Stimulated activated CD4-positive, alpha-beta T cell treated with anti-CD3 and anti-CD28 coated beads, Interleukin-1b, Interleukin-23, amount 100 ng/mL, for 1 hour (primary cell): ENCODE measurements at places on chromosomes 16 and 17.

DNA sequence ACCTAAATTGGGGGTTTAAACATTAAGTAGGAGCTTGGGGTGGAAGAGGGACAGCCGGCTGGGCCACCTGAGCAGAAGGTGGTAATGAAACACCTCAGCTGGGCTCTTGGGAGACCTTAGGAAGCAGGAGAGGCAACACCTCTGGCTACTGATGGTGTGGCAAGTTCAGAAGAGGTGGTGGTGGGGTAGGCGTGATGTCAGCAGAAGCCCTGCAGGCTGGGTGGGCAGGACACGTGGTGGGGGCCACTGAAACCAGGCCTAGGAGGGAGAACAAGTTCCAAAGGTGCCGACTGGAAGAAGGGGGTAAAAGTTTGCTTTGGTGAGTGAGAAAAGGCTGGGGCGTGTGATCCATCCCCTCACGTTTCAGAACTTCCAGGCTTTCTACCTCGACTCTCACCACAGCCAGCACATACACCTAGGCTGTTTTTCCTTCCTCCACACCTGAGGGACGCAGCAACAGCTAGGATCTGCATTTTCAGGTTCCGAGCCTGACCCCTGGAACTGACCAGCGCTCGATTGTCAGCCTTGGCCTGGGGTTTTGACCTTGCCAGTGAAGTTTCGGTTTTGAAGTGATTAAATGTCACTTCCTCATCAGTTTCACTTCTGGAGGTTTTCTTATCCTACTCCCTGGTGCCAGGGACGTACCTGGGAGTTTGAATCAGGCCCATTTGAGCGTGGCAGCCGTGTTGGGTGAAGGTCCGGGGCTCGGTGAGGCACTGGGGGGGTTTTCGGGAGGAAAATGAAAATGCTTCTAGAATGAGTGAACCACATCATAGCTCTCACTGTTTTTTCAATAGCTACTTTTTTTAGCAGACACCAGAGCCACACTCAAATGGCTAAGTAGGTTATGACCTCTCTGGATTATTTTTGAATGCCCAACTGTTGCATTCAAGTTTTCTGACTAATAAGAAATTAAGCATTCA, 10.0 kb downstream of the SNN start:
- no peak for DNase-seq

- no peak for DNase-seq
Observed at GRCh38 chr16:24848065-24848464, 2.3 kb downstream of the SLC5A11 start.

DNA sequence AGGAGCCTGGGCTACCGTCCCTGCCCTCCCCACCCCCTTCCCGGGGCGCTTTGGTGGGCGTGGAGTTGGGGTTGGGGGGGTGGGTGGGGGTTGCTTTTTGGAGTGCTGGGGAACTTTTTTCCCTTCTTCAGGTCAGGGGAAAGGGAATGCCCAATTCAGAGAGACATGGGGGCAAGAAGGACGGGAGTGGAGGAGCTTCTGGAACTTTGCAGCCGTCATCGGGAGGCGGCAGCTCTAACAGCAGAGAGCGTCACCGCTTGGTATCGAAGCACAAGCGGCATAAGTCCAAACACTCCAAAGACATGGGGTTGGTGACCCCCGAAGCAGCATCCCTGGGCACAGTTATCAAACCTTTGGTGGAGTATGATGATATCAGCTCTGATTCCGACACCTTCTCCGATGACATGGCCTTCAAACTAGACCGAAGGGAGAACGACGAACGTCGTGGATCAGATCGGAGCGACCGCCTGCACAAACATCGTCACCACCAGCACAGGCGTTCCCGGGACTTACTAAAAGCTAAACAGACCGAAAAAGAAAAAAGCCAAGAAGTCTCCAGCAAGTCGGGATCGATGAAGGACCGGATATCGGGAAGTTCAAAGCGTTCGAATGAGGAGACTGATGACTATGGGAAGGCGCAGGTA, 762 bp downstream of the CDK12 start:
- DNase-seq, result no peak

DNA sequence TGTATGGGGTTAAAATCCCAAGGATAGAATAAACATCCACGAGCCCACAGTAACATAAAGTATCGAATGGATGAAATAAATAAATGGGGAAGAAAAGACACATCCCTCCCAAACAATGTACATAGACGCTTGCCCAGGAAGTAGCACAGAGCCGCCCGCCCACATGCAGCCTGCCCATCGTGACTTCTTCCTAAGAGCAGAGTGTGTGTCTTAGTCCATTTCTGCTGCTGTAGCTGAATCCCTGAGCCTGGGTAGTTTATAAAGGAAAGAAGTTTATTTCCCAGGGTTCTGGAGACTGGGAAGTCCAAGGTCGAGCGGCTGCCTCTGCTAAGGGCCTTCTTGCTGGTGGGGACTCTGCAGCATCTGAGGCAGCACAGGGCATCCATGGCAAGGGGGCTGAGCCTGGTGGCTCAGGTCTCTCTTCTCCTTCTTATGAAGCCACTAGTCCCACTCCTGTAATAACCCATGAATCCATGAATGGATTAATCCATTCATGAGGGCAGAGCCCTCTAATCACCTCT, 39.4 kb upstream of the ZNF469 start:
- no peak for DNase-seq

- no peak for DNase-seq
Observed at GRCh38 chr17:1776857-1777256, 15.0 kb downstream of the SERPINF1 start.

GRCh38 chr17:43020789-43021740, 1.1 kb downstream of the VAT1 start:
- DNase-seq, result no peak

DNA sequence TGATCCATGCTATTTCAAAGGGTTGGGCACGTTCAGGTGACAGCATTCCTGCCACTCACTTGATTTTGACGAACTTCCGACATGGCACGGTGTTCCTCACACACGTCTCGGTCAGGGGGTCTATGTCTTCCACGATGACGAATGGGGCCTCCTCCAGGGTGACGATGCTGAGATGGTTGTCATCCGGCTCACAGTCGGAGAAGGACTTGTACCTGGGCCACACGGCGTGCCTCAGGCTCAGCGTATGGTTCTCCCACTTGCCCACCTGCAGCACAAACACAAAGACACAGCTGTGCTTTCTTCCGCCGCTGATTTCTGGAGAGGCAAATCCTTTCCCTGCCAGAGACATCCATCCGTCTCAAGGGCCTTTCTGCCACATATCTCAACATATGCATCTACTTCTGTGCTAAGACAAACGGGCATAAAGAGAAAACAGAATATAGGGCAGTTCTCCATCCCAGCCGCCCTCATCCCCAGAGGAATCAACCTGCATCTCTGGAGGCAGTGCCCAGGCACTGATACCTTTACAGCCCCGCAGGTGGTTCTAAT, 332.5 kb downstream of the GRIN2A start:
- DNase-seq, result no peak

DNA sequence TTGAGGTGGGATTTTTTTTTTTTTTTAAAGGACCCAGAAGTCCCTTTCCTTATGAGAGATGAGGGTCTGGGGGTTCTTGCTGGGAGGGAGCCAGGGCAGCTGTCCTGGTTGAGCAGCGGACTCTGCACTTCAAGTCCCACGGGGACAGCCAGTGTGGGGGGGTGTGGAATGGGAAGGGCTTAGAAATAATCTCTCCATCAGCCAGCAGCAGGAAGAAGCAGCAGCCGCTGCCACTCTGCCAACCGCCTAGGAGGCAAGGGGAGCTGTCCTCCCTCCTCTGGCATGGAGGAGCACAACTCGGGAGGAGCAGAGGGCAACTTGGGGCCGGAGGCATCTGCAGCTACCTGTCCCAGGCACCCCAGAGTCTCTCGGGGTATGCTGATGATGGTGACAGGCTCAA, at the start of gene KCNG4:
TSS of gene KCNG4 (minus strand) at position 104 of the 400 bp plus-strand sequence. CDS start 2,527 bp downstream, outside the sequence.
- DNase-seq, result no peak

DNA sequence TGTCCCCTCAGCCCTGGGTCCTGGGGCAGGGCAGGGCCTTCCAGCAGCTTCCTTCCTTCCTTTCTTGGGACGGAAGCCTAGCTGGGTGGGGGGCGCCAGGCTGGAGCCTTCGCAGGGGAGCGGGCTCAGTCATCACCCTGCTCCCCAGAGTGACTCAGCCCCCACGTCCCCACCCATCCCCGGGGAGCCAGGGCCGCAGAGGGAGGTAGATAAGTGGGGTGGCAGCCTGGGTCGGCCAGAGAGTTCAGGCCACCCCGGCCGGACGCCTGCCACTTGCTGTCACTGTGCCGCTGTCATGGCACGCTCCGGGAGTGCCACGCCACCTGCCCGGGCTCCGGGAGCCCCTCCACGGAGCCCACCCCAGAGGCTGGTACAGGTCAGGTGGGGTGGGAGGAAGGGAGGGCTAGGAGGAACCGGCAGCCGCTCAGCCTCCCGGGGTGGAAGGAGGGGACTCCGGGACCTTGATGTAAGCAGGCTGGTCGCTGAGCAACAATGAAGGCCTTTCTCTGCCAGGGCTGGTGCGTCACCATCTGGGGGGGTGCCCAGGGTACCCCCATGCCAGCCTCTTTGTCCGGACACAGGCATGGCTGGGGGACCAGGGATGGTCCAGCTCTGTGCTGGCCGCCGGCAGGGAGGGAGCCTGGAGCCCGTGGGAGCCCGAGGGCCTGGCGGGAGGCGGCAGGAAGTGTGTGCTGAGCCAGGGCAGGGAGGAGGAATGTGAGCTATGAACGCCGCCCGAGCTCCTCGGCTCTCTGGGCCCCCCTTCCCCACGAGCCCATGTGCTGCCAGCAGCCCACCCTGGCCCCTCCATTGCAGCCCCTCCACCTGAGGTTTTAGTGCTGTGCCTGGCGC, 6.6 kb downstream of the NHERF2 start:
- no peak for DNase-seq

DNA sequence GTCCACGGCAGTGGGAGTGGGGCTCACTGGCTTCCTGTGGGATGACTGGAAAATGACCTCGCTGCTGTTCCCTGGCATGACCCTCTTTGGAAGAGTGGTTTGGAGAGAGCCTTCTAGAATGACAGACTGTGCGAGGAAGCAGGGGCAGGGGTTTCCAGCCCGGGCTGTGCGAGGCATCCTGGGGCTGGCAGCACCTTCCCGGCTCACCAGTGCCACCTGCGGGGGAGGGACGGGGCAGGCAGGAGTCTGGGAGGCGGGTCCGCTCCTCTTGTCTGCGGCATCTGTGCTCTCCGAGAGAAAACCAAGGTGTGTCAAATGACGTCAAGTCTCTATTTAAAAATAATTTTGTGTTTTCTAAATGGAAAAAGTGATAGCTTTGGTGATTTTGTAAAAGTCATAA, 7.8 kb upstream of the RNF213 start:
- DNase-seq, result peak; percentile 76

DNA sequence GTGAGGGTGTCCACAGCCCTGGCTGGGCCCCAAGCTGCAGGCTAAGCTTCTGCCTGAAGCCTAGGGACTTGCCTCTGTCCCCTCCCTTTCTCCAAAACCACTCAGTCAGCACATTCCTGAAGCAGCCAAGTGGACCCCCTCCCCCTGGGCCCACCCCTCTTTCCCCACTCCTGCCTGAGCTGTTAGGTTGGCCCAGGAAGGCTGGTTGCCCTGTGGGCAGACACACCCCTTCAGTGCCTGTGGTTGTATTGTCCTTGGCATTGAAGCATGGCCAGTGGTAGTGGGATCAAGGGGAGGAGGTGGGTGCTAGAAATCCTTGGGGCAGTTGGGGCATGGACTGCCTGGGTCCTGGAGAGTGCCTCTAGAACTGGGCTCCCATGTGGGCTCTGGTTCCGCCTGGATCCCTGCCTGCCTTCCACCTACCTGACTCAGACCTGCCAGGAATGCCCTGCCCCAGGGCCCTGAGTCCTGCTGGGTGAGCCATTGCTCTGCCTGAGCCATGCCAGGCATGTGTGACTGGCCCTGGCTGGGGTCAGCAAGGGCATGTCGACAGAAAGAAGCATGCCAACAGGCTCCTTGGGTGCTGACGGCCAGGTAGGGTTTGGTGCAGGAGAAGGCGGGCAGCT, 2.1 kb downstream of the TRAF4 start:
- DNase-seq, result no peak

GRCh38 chr17:75252039-75252816, 9.2 kb downstream of the GGA3 start:
- no peak for DNase-seq

DNA sequence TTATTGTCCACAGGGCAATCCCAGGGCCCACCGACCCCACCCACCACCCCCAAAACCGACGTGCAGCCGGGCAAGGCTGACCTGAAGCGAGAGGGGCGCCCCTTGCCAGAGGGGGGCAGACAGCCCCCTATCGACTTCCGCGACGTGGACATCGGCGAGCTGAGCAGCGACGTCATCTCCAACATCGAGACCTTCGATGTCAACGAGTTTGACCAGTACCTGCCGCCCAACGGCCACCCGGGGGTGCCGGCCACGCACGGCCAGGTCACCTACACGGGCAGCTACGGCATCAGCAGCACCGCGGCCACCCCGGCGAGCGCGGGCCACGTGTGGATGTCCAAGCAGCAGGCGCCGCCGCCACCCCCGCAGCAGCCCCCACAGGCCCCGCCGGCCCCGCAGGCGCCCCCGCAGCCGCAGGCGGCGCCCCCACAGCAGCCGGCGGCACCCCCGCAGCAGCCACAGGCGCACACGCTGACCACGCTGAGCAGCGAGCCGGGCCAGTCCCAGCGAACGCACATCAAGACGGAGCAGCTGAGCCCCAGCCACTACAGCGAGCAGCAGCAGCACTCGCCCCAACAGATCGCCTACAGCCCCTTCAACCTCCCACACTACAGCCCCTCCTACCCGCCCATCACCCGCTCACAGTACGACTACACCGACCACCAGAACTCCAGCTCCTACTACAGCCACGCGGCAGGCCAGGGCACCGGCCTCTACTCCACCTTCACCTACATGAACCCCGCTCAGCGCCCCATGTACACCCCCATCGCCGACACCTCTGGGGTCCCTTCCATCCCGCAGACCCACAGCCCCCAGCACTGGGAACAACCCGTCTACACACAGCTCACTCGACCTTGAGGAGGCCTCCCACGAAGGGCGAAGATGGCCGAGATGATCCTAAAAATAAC, 3.0 kb downstream of the SOX9 start:
- DNase-seq, result no peak

GRCh38 chr16:79307214-79307613, 293.3 kb downstream of the MAF start:
- DNase-seq, result no peak

DNA sequence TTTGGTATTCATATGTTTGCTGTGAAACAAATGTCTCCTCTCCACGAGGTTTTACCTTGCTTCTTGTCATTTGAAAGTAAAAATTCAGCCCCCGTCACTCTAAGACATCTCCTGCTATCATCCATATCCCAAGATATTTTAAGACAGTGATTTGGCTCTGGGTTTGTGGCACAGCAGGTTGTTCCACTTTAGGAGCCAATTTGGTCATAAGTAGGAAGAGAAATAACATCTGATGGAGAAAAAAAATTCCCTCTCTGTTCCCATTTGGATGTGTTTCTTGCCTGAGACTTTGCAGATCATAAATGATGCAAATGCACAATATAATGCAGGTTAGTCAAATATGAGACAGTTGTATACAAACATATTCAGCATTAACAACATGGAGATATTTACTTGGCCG, 309.5 kb downstream of the CDH8 start:
- no peak for DNase-seq

DNA sequence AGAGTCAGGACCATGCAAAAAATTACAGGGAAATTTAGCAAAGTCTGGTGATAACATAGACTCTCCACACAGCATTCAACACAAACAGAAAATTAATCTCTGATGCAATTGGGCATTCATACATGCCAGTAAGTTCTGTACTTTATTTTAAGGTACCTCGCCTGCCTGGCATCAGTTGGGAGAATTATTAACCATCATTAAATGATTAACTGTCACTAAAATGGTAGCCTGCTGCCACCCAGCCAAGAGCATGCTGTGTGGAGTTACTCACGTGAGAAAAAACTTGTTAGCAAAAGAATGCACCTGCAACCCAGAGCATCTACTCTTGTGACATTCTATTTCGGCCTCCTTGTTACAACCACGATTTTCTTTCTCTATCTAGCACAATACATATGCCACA, 117.2 kb downstream of the GRIN2A start:
- no peak for DNase-seq
